ENCODE measurements at places on chromosomes 16 and 17.

- DNase-seq = no peak
Measured at GRCh38 chr16:74029115-74029792, 267.4 kb upstream of the PSMD7 start.

DNA sequence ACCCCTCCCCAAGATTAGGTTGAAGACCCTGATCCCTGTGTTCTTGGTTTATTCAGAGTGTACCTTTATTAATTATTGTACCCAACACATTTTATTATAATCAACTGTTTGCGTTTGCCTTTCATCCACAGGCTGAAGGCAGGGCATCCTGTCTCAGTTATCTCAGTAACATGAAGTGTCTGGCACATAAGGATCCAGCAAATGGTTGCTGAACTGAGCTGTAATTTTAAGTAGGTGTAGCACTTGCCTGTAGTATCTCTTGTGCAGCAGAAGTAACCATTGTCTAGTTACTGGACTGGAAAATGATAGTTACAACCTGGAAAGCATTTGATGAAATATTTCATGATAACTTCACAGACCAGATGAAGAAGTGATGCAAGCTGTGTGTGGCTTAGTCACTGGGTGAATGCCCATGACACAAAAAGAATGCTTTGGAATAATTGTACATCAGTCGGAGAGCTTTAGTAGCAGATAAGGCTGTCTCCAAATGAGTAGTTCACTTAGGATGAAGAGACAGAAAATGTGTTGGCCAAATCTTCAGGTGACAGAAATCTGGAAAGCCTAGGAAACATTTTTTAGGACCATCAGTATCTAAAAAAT, 56.6 kb downstream of the ESRP2 start:
- DNase-seq = peak; percentile 4

- DNase-seq = no peak
Measured at GRCh38 chr17:45676695-45677094, 107.4 kb upstream of the CRHR1 start.

DNA sequence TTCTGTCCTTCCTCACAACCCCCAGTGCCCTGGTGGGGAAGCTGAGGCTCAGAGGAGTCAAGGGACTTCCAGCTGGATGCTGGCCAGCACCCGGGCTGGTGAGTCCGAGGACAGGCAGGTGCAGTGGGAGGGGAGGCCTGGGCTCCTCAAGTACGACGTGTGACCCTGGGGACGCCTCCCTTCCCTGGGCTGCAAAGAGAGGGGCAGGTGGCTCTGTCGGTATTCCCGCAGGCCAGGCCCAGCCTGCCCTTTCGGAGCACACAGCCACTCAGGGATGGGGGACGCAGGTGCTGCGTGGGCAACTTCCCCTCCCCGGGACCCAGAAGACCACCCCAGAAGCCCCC, 33.1 kb upstream of the PVALEF start:
- DNase-seq = no peak

GRCh38 chr17:247767-248166, 66.3 kb upstream of the DOC2B start:
- DNase-seq = no peak

DNA sequence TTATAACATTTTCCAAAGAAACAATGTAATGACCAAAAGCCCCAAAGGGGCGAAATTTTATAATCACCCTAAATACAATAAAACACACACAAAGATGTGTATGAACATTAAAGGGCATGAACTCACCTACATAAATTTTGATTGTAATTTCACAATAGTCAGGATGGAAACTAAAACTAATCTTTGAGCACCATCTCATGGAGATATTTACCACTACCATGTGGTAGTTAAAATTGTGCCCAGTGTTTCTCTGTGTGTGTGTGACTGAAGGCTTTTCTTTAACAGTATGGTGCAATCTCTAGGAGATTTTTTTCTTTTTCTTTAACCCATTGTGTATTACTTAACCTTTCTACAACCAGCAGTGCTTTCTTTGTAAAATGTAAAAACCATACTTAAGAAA, 19.7 kb upstream of the MEIOC start:
- peak; percentile 44 for DNase-seq

GRCh38 chr17:5508810-5509209, 22.4 kb downstream of the MIS12 start:
- DNase-seq = no peak

GRCh38 chr17:1203111-1203966, 23.6 kb upstream of the ABR start:
- peak; percentile 89 for DNase-seq

GRCh38 chr16:27803775-27804549, 254.0 kb downstream of the KATNIP start:
- DNase-seq = no peak

DNA sequence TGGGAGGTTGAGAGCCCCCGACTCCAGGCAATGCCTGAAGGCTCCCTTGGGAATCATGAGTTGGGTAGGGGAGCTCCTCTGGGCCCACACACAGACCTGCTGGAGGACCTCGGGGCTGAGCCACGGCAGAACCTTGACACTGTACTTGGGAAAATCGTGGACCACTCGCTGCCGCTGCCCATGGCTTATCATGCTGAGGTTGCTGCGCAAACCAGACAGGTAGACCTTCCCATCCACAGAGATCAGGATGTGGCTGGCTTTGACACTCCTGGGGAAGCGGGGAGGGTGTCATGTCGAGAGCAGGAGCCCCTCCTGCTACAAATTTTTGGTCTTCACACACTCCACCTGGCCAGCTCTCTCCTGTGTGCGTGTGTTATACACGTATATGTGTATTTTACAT, 7.2 kb upstream of the LIMD2 start:
- DNase-seq = no peak

- no peak for DNase-seq
Measured at GRCh38 chr16:29873319-29873718, 10.3 kb upstream of the CDIPT start.

GRCh38 chr17:28536532-28537218, 15.7 kb downstream of the UNC119 start:
- DNase-seq = no peak

GRCh38 chr17:51118330-51119195, 2.1 kb downstream of the SPAG9 start:
- peak; percentile 10 for DNase-seq

DNA sequence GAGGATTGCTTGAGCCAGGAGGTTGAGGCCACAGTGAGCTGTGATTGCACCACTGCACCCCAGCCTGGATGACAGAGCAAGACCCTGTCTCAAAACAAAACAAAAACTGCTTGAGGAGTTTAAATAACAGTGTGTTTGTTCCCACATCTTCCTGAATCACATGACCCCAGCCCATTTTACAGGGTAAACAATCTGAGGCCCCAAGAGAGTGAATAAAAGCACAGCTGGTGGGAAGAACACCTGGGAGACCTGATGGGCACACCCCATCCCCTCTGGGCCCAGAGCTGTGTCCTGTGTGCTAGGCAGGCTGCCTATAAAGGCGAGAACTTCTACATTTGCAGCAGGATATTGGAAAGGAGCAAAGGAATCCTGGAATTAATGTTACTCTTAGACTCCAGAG, 69.6 kb downstream of the PLXDC1 start:
- DNase-seq = peak; percentile 17

GRCh38 chr16:72815348-72816318, 232.3 kb downstream of the ZFHX3 start:
- no peak for DNase-seq

- DNase-seq = no peak
Measured at GRCh38 chr16:75063549-75064088, 53.0 kb downstream of the LDHD start.

- DNase-seq = no peak
Measured at GRCh38 chr16:29757950-29758466, 12.2 kb upstream of the C16orf54 start.

GRCh38 chr16:61892531-61892930, 143.7 kb downstream of the CDH8 start:
- DNase-seq = no peak

DNA sequence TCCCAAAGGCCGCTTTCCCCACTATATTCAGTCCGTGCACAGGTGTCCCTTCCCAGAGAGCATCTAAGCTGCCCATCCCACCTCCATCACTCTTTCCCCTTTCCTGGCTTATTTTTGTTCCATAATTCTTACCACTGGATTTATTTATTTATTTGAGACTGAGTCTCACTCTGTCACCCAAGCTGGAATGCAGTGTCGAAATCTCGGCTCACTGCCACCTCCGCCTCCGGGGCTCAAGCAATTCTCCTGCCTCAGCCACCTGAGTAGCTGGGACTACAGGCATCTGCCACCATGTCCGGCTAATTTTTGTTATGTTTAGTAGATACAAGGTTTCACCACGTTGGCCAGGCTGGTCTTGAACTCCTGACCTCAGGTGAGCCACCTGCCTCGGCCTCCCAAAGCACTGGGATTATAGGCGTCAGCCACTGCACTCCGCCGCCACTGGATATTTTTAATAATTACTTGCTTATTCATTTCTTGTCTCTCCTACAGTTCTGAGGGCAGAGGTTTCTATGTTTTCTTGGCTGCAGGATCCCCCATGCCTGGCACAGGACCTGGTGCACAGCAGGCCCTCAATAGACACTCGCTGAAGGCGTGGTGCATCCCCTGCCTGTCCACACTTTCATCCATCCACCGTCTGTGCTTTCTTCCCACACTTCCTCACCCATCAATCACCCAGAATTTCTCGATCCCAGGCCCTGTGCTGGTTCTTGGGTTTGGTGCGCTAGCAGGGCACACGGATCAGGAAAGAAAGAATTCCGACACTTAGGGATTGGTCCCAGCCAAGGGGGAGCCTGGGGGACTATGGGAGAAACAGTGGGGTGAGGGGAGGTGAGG, 9.9 kb upstream of the ADGRG1 start:
- DNase-seq = no peak

DNA sequence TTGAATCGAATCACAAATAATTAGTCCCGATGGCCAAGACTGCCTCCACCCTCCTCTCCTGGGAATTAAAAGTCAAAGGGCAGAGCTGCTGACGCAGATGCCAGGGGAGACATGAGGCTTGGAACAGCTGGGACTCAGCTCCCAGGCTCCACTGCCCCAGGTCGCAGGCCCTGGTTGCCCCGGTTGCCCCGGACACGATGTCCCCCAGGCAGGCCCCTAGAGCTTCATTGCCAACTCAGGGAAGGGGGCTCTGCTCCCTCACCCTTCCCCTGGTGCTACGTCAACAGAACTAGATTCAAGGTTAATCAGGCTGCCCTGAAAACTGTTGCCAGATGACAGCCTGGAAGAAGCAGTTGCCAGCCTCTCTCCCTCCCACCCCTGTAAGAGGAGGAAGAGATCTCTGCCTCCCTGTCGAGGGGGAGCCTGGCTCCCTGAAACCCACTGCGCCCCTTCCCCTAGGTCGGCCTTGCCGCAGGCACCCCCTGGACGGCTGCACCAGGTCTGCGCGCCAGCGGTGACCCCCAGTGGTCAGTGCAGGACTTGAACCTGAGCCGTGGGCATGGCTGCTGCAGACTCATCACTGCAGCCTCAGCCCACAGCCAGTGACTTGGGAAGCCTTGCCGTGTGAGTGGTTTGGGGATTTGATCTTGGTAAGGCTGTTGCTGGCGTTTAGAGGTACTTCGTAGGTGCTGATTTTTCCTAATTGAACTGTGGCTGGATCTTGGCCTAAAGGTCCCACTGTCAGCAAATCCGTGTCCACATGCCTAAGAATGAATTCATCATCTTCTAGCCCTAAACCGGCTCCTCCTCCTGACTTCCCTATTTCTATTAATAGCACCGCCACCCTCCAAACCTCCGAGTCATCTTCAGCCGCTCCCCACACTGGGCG, 84.1 kb upstream of the TOB1 start:
- peak; percentile 88 for DNase-seq

DNA sequence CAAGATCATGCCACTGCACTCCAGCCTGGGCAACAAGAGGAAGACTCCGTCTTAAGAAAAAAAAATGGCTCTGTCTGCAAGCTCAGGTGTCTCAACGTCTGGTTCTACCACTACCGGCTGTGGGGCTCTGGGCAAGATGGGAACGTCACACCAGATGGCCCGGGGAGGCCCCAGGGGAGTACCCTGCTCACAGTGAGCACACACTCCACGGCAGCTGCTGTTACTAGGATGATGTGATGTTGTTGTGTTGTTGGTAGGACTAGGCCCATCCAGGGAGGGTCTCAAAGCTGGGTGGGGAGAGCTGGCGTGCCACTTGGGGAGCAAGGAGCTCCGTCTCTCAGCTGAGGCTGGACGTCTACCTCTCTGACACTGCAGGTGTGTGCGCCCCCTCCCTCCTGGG, 9.4 kb upstream of the NPTX1 start:
- DNase-seq = no peak

DNA sequence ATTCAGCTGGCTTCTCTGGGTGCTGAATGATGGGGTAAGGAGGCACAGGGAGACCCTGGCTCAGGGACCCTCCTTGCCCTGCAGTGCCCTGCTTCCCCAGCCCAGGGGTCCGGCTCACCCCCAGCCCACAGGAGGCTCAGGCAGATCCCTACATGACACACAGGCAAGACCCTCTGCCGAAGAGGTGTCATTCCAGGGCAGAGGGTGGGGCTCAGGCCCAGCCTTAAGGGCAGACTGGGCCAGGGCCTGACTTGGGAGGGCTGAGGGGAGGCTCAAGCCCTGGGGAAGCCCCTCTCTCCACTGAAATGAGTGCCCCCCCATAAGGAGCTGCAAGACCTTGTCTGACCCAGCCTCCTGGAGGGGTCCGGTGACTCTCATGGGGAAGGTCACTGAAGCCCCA, 30.3 kb upstream of the KSR1 start:
- DNase-seq = no peak

Data from suppressor macrophage treated with lipopolysaccharide for 4 hours (primary cell).